ENCODE measurements at places on chromosomes 4 and X. TPM values are rescaled to one million over a fixed set of nuclear protein-coding genes. Genes with fewer than 3 reads are reported as not detected.

DNA sequence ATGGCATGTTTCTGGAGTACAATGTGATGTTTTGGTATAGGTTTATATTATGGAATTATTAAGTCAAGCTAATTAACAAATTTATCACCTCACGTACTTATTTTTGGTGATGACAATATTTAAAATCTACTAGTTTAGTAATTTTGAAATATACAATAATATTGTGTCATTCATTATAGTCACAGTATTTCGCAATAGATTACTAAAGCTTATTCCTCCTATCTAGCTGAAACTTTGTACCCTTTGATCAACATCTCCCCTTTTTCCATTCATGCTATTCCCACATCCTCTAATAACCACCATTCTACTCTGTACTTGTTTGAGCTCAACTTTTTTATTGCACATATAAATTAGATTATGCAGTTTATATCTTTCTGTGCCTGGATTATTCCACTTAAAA, 164.8 kb upstream of the SPANXN4 start:
- DNase-seq: no peak

- DNase-seq: no peak
These were observed 1953.0 kb upstream of the IGFBP7 start for GRCh38 chr4:59063015-59063720.

VSIG4 gene
- 16.1 TPM for total RNA-seq

DNA sequence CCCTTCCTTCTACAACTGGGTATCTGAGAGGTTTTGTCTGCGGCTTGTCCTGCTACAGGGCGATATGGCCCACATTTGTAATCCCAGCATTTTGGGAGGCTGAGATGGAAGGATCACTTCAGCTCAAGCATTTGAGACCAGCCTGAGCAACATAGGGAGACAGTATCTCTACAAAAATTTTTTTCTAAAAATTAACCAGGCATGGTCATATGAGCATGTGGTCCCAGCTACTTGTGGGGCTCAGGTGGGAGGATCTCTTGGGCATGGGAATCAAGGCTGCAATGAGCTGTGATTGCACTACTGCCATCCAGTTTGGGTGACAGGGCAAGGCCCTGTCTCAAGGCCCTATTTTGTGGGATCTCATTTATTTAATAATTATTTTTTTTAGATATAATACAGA, 420.6 kb upstream of the PABPC4L start:
- no peak for DNase-seq

- DNase-seq: no peak
These were observed 64.4 kb downstream of the SHROOM3 start for GRCh38 chr4:76499461-76499860.

SFRP2 gene
- 0.55 TPM for total RNA-seq
